Stimulated activated CD8-positive, alpha-beta memory T cell treated with anti-CD3 and anti-CD28 coated beads, Interleukin-15, amount 100 ng/mL, for 4 hours (primary cell): ENCODE measurements at places on chromosomes 2 and 18.

GRCh38 chr18:36931106-36931505, 102.2 kb downstream of the KIAA1328 start:
- no peak for DNase-seq

- DNase-seq, result no peak
Measured at GRCh38 chr2:158743879-158744278, 51.2 kb upstream of the DAPL1 start.

DNA sequence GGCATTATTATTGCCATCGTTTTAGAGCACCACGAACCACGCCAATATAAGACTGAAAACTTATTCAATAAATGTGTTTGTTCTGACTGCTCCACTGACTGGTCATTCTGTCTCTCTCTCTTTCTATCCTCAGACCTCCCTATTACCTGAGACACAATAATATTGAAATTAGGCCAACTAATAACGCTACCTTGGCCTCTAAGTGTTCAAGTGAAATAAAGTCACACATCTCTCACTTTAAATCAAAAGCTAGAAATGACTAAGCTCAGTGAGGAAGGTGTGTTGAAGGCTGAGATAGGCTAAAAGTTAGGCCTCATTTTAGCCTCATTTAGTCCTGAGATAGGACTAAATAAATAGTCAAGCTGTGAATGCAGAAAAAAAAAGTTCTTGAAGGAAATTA, 38.8 kb downstream of the G6PC2 start:
- DNase-seq, result no peak

DNA sequence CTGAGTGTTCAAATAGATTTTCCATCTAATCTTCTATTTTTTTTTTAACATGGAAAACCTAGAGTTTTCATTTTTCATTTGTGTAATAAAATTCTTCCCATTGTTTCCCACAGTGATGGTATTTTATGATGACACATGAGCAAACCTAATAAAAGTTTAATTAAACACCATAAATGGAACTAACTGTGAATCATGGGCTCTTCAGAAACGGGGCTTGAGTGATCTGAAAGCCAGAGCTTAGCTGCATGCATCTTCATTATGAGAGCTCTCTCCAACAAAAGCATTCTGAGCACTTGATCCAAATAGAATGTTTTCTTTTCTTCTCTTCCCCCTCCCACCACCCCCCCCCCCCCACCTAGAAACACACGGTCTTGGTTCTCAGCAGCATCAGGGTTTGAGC, 82.1 kb upstream of the REV1 start:
- DNase-seq, result no peak

DNA sequence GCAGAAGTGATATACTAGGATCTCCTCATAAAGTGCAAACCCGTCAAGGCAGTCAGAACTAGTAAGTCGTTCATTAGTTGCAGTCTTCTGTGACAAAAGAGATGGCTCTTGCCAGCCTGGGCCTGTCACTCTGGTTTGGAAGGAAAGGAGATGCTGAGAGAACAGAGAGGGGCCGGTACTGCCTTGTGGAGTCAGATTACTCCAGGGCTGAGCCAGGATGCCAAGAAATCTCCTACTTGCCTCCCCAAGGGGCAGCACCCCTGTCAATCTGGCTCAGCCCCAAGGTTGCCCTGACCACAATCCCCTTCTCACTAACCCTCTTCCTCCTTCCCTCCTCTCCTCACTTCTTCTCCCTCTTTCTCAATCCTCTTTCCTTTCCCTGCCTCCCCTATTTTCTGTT, 62.9 kb upstream of the ASPRV1 start:
- no peak for DNase-seq

- no peak for DNase-seq
Measured at GRCh38 chr2:179017773-179018357, 32.1 kb downstream of the CCDC141 start.

DNA sequence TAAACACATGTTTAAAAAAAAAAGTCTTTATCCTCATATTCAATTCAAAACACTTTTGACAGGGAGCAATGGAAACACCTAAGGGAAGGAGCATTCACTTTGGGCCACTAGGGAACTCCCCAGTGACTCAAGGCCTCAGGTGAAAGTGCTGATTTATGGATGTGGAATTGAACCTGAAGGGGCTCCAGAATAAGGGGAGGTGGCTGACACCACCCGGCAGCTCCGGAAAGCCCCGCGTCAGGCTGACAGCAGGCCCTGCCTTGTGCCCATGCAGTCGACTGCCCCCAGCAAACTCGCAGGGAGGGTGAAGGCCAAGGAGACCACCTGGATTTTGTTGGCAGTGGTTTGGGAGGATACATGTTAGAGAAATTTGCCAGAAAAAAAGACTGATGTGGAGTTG, 275.3 kb upstream of the NCKAP5 start:
- DNase-seq, result no peak

- no peak for DNase-seq
Measured at GRCh38 chr2:217940261-217941220, 62.3 kb downstream of the TNS1 start.
